ENCODE measurements at places on chromosomes 12 and 14.
A peak's percentile ranks its signal among the peaks of the same experiment; 100 is the strongest.

DNA sequence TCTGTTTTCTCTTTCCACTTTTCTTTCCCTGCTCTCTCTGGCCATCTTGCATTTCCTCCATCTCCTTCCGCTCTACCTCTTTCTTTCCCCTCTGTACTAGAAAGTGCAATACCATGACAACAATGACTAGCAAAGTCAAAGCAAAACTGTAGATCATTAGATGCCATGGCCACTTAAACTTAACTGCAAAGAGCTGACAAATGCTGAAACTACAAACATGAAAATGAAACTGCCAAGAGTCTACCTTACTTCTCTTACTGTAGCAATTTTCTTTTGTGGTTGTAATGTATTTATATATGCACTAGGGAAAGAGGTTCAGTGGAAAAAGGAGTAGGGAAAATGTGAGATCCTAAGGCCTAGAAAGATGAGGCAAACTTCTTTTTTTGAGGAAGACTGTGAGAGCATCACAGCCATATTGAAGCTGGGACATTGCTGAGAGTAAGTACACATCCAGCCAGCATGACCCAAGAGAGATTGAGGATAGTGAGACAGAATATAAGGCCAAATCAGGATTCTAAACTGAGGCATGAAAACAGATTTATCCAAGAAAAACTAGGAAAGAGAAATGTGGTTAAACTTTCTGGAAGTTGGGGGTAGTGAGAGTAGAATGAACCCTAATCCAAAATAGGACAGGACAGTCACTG lies 276.6 kb upstream of the NAV3 start:
- DNase-seq = no peak

DNA sequence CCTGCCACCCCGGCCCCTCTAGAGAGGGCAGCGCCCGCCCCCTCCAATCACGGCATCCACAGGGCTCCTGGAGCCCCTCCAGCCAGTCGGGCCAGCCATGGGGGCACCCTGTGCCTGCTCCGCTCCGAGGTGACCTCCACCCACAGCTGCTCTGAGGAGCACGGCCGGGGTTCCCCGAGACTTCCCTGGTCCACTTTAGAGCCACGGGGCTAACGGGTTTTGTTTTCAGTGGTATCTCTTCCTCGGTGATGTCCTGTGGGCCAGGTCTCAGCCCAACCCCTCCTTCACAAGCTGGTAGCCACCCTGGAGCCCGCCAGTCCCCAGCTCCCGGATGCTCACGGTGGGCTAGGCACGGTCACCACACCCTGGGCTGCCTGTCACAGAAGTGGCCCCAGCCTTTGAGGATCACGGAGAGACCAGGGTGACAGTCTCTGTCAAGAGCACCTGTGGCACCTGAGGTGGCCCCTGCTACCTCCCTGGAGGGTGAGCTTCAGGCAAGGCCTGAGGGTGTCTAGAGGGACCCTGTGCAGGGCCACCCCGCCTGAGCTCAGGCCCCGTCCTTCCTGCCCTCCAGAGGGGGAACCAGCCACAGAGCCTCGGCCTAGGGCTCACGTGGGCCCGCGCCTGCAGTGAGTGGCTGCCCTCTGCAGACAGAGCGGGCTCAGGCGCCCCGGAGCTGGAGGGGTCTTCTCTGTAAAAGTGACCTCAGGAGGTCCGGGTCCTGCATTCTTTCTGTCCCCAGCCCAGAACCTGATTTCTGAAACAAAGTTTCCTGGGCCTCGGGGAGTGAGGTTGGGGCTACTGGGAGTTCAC lies 146.0 kb upstream of the C14orf180 start:
- DNase-seq = no peak

GRCh38 chr12:121964813-121965643 lies 46.6 kb downstream of the CFAP251 start:
- DNase-seq = peak; percentile 94

- DNase-seq = peak; percentile 56
Observed at GRCh38 chr14:22483863-22484593, 105.0 kb downstream of the DAD1 start.

DNA sequence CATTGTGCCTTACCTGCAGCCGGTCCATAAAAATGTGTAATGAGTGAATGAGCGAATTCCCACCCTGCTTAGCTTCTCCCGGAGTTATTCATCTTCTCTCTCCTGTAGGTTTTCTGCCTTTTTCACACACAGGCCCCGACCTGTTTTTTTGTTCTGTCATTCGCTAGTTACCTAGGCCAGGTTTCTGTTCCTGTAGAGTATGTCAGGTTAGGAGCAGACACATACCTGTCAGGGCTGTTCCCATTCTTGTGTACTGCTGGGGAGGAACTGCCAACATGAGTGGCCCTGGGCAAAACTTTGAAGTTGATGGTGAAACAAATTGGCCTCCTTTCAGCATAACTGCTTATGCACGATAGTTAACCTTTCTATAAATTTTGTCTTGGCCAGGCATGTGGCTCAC lies 140.1 kb downstream of the SYNE2 start:
- DNase-seq = no peak

DNA sequence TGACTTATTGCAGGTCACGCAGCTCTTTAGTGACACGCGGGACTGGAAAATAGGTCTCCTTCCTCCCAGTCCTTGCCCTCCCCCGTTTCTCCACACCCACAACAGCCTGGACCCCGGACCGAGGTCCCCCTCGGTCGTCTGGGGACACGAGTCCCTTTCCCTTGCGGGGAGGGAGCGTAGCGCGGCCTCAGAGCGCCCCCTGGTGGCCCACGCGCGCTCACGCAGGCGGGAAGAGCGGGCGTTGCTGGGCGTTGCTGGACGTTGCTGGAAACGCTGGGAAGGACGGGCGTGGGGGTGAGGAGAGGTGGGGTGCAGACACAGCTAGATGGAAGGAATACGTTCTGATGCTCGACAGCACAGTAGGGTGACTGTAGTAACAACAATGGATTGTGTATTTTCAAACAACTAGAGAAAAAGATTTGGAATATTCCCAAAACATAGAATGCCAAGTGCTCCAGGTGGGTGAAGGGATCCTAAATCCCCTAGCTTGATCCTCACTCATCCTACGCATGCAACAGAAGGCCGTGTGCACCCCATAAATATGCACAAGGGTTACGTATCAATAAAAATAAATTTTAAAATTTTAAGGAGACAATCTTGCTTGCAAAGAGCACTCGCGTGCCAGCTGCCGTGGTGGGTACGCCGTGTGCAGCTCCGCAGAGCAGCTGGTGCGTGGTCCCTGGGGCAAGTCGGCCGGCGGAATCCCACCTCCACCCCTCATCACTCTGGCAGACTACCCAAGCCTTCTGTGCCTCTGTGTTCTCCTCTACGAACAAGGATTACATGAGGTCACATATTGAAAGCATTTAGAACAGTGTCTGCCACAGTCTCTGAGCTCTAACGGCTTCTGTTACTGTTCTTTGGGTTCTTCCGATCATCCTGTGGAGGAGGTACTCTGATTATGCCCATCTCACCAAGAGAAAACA lies 87.4 kb downstream of the B4GALNT3 start:
- DNase-seq = peak; percentile 54

DNA sequence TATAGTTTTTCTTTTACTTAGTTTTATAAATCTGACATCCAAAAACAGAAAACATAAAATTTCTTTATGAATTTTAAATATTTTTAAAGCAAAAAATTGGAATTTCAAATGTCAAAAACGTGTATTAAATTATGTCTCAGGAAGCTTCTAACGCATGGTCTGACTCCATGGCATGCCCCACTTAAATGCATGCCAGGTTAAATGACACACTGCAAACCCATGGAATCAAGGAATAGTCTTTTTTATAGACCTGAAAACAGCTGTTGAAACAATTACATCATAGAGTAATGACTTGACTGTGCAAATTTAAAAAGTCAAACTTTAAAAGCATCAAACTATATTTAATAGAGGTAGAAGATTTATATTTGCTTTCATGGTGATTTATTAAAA lies 96.1 kb upstream of the DACT1 start:
- DNase-seq = no peak

DNA sequence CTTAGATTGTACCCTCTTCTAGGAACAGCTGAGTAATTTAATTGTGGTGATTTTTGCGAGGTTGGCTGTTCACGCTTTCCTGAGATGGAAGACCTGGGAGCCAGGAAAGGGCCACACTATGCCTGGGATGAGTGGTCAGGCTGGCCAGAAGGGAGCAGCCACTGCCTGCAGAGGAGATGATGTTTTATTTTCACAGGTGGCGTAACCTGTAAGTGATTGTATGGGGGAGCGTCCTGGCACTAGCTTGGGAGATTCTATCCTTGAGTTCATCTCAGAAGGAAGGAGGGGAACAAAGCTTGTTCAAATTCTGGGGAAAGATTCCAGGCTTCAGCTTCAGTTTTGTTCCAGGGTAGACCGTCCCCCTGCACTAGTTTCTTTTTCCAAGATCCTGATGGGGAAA lies 1.2 kb downstream of the RPH3A start:
- no peak for DNase-seq

DNA sequence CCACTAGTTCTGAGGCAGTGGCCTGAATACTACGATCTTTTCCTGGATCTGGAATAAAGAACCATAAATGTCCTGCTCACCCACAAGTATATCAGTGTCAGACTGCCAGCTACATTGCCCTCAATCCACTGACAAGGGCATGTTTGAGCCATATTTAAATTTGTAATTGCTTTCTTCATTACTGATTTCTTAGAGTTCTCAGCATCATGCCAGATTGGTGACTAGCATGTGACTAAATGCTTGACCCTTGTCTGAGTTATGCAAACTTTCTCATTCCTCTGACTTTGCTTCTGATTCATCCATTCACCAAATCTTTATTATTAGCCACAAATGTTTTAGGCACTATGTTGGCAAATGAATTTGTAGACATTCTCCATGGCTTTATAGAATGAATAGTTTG lies 143.6 kb upstream of the SLC16A7 start:
- peak; percentile 94 for DNase-seq

GRCh38 chr12:123482876-123483275 lies 24.9 kb downstream of the SNRNP35 start:
- DNase-seq = no peak

- DNase-seq = no peak
Observed at GRCh38 chr12:99453836-99454538, 193.6 kb upstream of the GARIN6 start.

GRCh38 chr12:40208707-40209446 lies 15.9 kb upstream of the LRRK2 start:
- DNase-seq = no peak

DNA sequence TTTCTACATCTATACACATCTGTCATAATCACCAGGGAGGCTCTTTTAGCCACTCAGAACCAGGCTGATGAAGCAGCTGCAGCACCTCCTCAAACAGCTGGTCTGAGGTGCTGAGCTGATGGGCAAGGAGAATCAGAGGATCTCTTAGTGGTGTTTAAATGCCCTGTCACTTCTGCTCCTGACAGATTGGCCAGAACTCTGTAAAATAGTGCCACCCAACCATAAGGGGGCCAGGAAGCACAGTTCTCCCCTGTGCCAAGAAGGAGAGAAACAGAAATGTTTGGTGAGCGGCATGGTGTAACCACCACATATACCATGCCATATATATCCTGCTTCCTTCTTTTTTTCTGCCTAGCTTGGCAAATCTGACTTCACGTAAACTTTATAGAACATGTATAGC lies 12.8 kb downstream of the SOCS2 start:
- DNase-seq = no peak

DNA sequence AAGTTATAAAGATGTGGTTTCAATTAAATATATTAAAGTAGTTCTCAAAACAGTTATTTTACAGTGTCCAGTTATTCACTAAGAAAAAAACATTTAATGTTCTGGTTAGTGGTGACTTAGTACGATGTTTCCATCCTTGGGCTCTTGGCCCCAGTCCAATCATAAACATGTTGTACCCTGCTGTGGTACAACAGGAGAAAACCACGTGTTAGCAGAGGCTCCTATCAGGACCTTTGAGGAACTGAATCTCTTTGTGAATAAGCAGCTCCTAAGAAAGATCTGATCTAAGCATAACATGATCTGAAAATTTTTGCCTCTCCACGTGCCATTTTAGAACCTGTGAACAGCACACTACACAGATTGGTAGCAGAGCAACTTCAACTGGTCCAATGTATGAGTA lies 234.0 kb downstream of the SYT1 start:
- no peak for DNase-seq

DNA sequence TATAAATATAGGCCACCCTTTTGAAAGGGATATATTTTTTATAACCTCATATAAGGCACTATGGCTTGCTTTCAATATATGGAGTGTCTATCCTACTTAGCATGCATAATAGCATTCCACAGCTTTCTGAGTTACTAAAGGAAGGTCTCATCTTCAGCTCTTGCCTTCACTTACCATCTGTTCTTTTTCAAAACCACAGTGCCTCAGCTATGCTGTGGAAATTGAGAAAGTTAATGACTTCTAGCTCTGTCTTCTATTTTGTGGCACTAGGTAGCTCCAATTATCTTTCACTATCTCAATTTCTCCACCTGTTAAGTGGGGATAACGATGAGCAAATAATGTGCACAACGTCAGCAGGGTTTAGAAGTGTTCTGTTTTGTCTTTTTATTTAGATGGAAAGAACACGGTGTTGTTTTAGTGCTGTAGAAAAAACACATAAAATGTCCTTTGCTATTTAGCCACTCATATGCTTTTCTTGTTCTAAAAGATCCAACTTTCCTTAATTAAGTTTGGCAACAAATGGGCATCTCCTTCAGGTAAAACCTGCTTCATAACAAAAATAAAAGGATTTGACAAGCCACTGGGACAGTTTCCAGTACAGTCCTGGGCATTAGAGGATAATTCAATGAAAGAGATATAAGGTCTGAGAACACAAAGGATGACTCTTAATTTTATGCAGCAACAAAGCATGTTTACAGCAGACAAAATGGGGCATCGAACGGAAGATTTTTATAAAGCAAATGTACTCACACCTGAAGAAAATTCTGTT lies 462.0 kb upstream of the SYT1 start:
- no peak for DNase-seq

GRCh38 chr14:94031883-94032279 lies 5.7 kb downstream of the OTUB2 start:
- DNase-seq = no peak

DNA sequence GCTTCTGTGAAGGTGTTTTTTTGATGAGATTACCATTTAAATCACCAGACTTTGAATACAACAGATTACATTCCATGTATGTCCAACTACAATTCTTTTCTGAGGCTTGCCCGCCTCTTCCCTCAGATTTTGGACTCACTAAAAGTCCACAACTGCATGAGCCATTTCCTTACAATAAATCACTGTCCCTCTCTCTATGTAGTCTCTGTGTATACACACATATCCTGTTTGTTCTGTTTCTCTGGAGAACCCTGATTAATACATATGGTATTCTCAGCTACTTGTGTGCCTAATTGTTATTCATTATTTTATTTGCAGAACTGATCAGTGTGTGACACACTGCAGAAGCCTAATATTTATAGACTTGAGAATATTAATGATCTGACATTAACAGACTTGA lies 2.4 kb upstream of the MIPOL1 start:
- DNase-seq = peak; percentile 51

DNA sequence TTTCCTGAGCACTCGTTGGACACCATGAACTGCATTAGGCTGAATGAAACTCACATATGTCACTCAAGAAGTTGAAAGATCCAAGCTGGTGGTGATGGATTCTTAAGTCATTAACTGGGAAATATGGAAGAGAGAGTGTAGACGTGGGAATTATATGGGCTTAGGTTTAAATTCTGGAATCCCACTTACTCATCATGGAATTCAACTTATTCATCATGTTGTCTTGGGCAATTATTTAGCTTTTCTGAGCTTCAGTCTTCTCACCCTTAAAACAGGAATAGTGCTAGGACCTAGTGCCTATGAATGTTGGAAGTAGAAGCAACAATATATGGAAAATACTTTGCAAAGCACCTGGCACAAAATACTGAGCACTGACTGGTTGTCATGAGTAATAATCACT lies 292.4 kb upstream of the TBX3 start:
- peak; percentile 61 for DNase-seq

- no peak for DNase-seq
Observed at GRCh38 chr12:87599459-87599858, 429.7 kb downstream of the C12orf50 start.
